ENCODE measurements at places on chromosomes 3 and 15.

- DNase-seq = no peak
These were observed 439.0 kb downstream of the NTRK3 start for GRCh38 chr15:87817553-87817952.

DNA sequence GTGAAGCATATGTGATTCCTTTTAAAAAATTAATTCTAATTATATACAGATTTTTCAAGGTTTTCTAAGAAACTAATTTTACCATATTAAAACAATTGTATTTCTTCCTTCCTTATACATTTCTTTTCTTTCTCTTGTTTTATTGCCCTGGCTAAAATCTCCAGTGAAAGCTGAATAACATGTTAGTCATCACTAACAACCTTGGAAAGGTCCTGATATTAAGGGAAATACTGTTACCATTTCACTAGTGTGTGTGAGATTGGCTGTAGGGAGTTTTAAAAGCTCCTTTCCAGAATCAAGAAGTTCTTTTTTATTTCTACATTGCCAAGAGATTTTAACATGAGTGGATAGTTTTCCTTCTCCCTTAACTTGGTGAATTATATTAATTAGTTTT lies 229.7 kb upstream of the EIF1B start:
- DNase-seq = no peak

- DNase-seq = no peak
These were observed 17.4 kb upstream of the ADPGK start for GRCh38 chr15:72800833-72801481.

GRCh38 chr3:150681057-150681456 lies 22.7 kb downstream of the ERICH6 start:
- DNase-seq = peak; percentile 34

GRCh38 chr15:87131067-87131466 lies 1051.4 kb downstream of the AGBL1 start:
- DNase-seq = no peak

DNA sequence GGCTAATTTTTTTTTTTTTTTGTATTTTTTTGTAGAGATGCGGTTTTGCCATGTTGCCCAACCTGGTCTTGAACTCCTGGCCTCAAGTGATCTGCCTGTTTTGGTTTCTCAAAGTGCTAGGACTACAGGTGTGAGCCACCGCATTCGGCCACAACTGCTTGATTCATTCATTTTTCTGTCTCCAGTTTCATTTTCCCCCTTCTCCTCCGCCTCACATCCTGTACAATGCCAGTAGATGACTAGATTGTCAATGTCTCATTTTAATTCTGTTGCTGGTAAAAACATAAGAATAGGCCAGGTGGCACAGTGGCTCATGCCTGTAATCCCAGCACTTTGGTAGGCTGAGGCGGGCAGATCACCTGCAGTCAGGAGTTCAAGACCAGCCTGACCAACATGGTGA lies 12.0 kb upstream of the ZNF592 start:
- DNase-seq = peak; percentile 74

- peak; percentile 28 for DNase-seq
These were observed 141.1 kb upstream of the PTPRG start for GRCh38 chr3:61420136-61420759.

DNA sequence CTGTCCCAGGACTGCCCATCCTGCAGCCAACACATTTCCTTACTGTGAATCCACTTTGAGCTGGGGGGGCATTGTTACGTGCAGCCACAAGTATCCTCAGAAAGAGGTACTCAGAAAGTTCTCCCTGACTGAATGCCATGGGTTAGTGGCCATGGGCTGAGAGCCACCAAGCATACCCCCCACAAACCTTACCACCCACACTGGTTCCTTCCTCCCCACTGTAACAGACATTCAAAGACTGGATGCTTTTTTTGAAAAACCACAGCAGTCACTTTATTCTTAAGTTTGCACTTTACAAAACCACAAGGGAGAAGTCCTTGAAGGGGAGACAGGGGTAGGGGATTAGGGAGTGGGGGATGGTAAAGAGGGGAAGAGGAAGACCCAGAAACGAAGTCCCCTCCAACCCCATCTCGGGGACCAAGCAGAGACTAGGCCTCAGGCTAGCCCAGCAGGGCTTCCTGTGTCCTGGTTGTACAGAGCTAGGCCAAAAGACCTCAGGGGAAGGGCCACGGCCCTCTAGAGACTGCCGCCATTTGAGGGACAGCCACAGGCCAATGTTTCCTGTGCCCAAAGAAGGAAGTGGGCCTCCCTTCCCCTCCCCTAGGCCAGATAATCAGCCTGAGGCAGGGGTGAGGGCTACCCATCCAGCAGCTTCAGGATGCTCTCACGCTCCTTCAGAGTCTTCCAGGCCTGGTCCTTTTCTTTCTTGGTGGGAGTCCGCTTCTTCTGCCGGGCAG lies 10.1 kb upstream of the CAMK1 start:
- DNase-seq = peak; percentile 58

GRCh38 chr15:65926899-65927298 lies 57.6 kb downstream of the RAB11A start:
- peak; percentile 46 for DNase-seq

DNA sequence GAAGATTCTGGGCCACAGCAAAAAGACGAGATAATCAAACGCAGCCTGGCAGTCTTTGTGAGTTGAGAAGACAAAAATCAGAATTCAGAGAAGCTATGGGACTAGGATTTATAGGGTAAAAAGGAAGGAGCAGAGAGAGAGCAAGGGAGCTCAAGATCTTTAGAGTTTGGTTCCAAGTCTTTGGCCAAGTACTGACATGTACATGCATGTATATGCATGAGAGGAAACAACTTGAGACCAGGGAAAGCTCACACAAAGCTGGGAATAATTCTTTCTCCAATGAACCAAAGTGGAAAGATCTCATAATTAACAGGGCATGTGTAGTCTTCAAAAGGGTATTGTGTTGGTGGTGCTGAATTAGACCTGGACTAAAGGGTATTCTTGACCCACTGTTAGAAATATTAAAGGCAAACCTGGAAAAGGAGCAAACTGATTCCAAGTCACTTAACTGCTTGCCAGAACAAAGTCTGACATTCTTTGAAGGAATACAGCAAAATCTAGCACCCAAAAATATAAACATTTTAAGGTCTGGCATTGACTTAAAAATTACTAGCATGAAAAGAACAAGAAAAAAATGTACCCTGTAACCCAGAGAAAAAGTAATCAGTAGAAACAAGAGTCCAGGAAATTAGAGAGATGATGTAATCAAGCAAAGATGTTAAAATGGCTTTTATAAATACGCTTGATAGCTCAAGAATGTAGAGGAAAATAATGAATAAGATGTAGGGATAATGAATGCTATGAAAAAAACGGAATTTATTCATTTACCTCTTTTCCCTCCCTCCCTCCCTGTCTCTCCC lies 226.0 kb upstream of the CGNL1 start:
- DNase-seq = no peak

GRCh38 chr3:147654827-147655226 lies 245.7 kb downstream of the ZIC1 start:
- DNase-seq = no peak

DNA sequence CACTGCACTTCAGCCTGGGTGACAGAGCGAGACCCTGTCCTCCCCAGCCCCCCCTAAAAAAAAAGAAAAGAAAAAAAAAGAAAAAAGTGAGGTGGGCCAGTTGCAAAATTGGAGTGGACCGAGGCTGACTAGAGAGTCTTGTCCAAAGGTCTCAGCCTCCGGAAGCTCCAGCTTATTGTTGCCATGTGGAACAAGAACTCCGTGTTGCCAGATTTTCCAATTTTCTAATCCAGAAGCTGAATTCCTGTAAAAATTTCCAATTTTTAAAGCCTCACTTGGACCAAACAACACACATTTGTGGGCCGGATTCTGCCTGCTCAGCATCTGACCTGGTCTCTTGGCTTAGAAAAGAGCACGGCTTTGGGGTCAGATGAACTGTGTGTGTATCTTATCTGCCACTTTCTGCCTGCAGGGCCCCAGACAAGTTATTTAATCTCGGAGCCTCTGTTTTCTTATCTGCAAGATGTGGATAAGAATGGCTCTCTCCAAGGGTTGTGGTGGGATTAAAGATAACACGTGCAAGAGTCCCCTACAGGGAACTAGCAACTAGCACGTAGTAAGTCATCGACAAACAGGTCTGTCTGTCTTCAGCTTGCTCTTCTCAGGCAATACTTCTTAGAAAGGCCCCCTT lies 73.7 kb upstream of the TLE3 start:
- DNase-seq = no peak

DNA sequence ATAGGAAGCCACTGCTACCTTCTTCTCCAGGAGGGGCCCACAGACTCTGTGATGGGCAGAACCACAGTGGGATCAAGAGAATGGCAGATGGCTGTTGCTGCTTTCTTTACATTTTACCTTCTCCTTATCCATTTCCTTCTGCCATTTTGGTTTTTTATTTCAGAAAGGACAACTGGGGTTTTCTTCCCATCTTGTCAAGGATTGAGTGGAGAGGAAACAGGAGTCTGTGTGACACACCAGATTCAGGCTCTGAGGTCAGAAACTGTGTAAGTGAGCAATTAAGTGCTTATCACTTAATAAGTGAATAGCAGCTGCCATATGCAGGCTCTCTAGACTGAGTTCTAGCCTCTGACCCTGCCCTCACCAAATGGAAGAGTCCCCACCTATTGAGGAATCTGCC lies 47.3 kb downstream of the ITGB5 start:
- no peak for DNase-seq

DNA sequence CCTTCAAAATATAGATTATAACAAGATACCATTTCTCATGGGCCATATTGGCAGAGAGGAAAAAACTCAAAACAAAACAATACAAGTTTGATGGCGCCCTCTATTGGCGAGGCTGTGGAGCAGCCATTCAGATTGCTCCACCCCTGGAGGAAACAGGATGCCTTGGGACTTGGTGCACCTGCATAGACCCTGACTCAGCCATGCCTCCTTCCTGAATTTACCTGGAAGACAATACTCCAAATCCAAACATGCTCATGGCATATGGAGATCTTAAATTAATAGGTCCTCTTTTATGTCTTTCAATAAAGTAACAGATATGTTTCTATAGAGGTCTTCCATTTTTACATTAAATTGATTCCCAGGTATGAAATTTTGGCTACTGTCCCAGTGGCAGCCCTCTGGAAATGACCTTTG lies 90.0 kb downstream of the APBA2 start:
- DNase-seq = peak; percentile 63

- DNase-seq = no peak
These were observed 103.3 kb upstream of the SLC2A2 start for GRCh38 chr3:171129827-171130226.

DNA sequence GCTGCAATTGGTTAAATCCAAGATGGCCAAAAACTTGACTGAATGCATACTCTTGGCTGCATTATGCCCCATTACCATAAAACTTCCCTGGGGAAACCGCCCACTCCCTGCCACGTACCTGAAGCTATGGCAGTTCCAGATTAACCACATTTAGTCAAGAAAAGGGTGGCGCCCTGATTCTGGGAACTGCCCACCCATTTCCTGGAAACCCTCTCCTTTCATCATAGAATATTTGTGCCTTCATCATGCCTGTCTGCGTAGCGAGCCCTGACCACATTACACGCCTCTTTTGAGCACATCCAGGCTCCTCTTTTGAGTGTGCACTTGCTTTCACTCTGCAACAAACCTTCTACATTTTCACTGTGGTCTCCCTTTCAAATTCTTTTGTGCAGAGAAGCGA lies 5.2 kb downstream of the LINS1 start:
- DNase-seq = peak; percentile 34

DNA sequence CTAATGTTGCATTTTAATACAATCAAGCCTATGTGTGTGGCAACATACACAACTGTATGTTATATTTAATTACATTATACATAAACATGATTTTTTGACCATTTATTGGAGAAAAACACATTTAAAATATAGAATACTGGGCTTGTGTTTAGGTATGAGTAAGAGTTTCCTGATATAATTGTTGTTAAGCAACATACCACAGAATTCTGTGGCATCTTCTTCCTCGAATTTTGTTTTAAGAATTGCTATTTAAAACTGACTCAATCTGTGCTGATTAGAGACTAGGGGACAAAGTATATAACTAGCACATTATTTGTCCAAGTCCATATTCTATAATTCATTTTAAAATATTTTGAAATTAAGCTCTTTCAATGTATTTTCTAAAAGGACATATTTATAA lies 376.8 kb upstream of the THBS1 start:
- no peak for DNase-seq

DNA sequence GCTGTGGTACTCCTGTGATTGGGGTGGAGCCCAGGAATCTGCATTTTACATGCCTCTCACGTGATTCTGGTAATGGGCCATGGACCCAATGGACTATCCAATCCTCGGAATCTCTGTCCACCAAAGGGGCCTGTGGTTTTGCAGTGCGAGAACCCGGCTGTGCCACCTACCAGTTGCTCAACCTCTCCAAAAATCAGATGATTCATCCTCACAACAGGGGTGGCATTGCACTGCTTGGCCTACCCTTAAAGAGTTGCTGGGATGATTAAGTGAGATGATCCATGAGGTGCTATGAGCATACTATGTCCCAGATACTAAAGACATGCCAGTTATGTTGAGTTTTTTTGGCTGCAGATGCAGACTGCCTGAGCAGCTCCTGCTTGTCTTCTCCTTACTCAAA lies 5.1 kb downstream of the ANP32A start:
- no peak for DNase-seq

DNA sequence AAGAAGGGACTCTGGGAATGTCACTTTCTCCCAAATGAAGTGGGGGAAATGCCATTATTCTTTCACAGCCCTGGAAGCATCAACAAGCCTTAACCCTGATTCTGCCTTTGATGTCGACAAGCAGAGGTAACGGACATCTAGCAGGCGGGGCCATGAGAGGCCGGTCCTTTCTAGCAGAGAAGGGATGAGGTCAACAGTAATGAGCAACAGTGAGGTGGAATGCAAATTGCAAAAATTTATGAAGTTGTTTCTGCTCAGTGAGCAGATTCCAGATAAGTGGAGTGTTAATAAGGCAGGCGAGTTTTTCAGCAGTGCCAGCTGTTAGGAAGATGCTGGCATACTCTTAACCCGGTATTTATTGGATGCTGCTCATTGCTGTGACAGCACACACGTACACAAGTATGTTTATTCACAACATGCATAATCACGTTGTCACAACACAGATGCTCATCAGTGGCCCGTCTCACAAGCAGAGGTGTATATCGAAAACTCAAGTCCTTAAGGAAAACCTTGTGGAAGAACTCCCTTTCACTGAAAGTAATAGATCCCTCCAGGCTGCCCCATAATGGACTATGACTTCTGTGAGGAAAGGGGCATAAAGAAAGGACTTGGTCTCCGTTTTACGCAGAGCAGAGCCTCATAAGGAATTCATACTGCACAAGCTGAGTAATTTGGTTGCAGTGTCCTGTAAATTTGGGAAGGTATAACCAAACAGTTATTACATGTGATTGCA lies 329.0 kb downstream of the IGSF11 start:
- DNase-seq = no peak

DNA sequence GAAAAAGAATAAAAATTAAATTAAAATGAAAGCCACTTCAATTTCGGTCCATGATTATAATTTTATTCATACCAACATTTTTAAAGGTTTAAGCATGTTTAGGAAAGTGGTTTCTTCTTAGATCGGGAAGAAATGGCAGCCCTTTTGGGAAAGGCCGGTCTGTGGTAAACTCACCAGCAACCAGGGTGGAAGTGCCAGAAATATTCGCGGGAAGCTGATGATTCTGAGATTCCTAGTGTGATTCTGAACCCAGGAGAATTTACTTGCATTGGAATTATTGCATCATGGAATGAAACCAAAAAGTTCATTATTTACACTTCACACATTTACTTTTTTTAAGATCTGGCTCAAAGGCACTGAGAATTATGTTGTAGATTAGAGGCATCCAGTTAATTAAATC lies 97.2 kb upstream of the CCNL1 start:
- no peak for DNase-seq

GRCh38 chr3:170614214-170614966 lies 28.5 kb upstream of the SLC7A14 start:
- no peak for DNase-seq

- no peak for DNase-seq
These were observed 34.5 kb upstream of the ABHD10 start for GRCh38 chr3:111944372-111944771.

- no peak for DNase-seq
These were observed 714.4 kb upstream of the ARPP21 start for GRCh38 chr3:34924961-34925360.
